Suprapubic skin (tissue), 4 donors: ENCODE measurements at places on chromosomes 7 and 10. TPM values are rescaled to one million over a fixed set of nuclear protein-coding genes. Genes with fewer than 3 reads are reported as not detected.

DNA sequence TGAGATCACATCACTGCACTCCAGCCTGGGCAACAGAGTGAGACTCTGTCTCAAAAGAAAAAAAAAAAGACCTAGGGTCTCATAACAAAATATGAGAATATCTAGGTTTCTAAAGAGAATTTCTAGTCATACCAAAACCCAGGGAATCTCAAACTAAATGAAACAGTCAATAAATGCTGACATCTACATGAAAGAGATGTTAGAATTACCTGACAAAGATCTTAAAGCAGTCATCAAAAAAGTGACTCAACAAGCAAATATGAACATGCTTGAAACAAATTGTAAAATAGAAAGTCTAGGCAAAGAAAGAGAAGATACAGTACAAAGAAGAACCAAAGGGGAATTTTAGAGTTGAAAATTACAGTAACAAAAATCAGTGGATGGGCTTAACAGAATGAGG is 26.9 kb upstream of the RET start:
- no peaks in the 10 kb centered on the region for H3K36me3 ChIP-seq
- H3K27ac ChIP-seq: no peak overlapping the region
- H3K27me3 ChIP-seq: peaks cover 15% of the 10 kb centered on the region
- no peak for DNase-seq
- no peak overlapping the region for H3K4me3 ChIP-seq
- H3K4me1 ChIP-seq: no peaks in the 10 kb centered on the region

DNA sequence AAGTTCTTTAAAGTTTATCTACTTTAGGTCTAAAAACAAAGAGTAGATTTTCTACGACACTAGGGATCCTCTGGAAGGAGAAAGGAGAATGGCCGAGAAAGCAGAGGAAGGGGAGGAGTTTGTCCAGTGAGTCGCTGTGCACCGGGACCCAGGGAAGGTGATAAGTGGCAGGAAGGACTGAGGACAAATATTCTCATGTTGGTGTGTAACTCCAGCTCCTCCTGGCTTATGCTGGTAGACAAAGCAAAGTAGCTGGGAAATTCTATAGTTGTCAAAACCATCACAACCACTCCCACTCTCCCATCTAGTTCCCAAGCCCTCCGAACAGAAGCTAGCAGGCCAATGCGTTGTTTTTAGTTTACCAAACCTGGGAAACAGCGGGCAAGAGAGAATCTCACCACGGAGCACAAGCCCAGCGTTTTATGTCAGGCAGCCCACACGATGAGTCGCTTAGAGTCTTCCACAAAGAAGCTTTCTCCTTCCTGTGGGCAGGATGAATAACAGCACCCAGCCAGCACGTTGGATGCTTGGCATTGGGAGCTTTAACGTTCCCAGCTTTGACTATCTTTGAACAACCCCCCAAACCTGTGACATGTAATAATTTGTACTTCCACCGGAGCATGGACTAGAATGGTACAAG is 32.9 kb upstream of the JCAD start:
- H3K4me1 ChIP-seq: no peaks in the 10 kb centered on the region
- no peaks in the 10 kb centered on the region for H3K27me3 ChIP-seq
- H3K4me3 ChIP-seq: no peak overlapping the region

DNA sequence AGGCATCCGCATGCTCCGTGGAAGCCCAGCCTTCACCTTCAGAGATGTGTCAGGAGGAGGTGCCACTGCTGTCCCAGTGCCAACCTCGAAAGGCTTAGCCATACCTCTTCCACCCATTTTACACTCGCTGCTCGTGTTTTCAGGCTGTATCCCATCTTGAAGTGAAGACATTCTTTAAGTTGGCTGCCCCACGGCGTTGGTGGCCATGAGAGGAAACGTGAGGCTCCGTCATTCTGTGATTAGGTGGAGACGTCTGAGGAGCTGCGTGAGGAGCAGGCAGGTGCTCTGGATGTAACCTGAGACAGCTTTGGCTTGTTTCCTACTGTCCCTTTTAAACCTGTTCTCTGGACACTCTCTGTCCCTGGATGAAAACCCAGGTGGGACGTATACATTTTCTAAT is 159.9 kb upstream of the RNF32 start:
- H3K27me3 ChIP-seq: peaks cover 3% of the 10 kb centered on the region
- no peak overlapping the region for H3K4me3 ChIP-seq
- no peaks in the 10 kb centered on the region for H3K36me3 ChIP-seq
- DNase-seq: no peak
- no peak overlapping the region for H3K27ac ChIP-seq

DNA sequence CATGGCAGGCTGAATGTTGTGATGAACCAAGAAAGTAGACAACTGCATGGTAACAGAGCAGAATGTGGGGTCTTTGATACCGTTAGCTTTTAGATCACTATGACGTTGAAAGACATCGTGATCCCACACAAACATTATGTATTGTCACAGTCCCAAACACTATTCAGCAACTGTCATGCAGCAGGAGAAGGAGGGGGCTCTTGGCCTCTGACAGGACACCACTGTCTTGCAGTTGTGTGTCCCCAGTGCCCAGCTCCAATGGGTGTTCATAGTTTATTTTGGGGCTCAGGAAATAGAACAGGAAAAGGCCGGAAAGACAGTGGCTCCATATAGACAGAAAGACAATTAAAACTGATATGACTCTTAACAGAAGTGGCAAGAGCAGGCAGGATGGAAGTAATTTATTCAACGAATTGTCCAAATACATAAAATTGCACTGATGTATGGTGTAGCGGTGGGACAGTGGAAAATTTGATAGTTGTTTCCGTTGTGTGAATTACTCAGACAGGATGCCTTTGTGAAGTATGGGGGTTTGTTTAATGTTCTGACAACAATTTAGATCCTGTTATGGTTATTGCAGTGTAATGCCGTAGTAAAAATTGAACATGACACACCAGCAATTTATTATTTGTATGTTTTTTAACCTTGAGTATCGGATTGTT is 292.0 kb downstream of the LRMDA start:
- H3K4me1 ChIP-seq: no peaks in the 10 kb centered on the region
- no peaks in the 10 kb centered on the region for H3K27me3 ChIP-seq
- no peak overlapping the region for H3K27ac ChIP-seq
- no peaks in the 10 kb centered on the region for H3K36me3 ChIP-seq
- no peak for DNase-seq

- H3K27ac ChIP-seq: no peak overlapping the region
- no peaks in the 10 kb centered on the region for H3K36me3 ChIP-seq
- DNase-seq: no peak
- H3K4me1 ChIP-seq: peaks cover 11% of the 10 kb centered on the region
- no peak overlapping the region for H3K4me3 ChIP-seq
Measured at GRCh38 chr7:152052771-152053170, 27.3 kb downstream of the GALNT11 start.

GRCh38 chr7:89623018-89623672 is 531.1 kb upstream of the STEAP1 start:
- H3K4me3 ChIP-seq: no peak overlapping the region
- H3K27ac ChIP-seq: no peak overlapping the region
- H3K4me1 ChIP-seq: no peaks in the 10 kb centered on the region
- no peak for DNase-seq

DNA sequence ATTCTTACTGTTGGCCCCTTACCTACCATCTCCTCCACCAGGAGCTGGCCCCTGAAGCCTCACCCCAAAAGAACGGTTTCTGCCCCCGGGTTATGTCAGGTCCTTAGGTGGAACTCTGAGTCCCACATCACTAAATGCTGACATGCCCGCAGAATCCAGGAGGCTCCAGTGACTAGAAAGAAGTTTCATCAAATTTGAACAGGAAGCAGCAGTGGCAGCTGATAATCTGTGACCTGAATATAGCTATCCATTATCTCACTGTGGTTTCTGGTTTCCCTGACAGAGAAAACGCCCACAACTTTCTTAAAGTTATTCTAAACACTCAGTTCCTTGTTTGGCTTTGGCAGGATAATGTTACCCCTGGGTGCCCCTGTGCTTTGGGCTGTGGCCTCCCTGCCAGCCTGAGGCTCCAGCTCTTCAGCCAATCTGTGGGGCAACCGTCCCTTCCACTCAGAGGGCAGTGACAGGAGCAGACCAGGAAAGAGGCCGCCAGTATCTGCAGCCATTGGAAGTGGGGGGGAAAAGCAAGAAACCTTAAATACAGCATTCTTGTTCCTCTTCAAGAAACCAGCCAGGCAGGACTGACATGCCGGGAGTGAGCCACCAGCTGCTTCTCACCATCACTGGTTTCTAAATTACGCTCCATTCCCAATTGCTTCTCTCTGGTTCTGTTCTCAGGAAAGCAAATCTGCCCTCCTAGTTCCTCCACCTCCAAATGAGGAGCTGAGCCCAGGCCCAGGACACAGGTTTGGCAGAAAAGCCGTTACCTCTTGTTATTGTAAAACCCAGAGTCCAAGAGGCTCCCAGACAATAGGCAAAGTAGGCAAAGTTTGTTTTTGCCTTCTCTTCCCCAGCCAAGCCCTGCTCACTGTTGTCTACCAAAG is 41.2 kb upstream of the VCL start:
- H3K27me3 ChIP-seq: no peaks in the 10 kb centered on the region
- no peaks in the 10 kb centered on the region for H3K36me3 ChIP-seq
- H3K27ac ChIP-seq: peak overlapping the region; percentile 43
- H3K4me3 ChIP-seq: peak overlapping the region; percentile 15
- peaks cover 11% of the 10 kb centered on the region for H3K4me1 ChIP-seq
- peak; percentile 74 for DNase-seq

DNA sequence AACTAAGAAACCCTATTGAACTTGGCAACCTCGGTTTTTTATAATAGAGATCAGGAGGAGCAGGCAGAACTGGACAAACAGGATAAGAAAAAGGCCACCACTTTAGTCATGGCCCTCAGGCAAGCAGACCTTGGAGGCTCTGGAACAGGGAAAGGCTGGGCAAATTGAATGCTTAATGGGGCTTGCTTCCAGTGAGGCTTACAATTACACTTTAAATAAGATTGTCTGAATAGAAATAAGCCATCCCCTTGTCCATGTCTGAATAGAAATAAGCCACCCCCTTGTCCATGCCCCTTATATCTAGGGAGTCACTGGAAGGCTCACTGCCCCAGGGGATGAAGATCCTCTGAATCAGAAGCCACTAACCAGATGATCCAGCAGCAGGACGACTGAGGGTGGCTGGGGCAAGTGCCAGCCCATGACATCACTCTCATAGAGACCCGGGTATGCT is 40.6 kb downstream of the AKR1B15 start:
- no peak overlapping the region for H3K4me3 ChIP-seq
- no peak overlapping the region for H3K27ac ChIP-seq
- H3K27me3 ChIP-seq: no peaks in the 10 kb centered on the region
- H3K36me3 ChIP-seq: no peaks in the 10 kb centered on the region

Gene LRIT1
- not detected for total RNA-seq

Gene CYP2W1
- 13.3 TPM for total RNA-seq

Gene MLXIPL
- total RNA-seq: 3.4 TPM
